ENCODE measurements at places on chromosomes 1 and 21.

DNA sequence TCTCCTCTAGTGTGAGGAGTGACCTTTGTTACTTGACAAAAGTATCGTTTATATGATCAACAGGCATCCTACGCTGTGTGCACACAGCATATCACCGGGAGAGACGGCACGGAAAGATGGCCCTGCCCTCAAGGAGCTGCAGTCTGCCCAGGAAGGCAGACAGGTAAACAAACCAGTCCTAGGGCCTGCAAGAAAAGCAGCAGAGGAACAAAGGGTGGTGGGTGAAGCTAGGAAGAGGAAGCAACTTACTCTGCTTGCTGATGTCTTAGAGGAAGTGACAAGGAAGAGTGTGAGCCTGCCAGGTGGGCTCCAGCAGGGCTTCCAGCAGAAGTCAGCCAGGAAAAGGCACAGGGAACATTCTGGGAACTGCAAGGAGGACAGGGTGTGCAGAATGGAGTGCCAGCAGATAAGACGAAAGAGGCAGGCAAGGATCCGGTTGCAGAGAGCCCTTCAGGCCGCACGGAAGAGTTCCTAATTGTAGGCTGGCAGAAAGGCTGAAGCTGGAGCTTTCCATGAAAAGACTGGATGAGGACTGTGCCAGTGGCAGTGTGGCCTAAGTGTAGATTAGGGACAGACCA is 106.7 kb downstream of the SLC45A1 start:
- DNase-seq: peak; percentile 66

- DNase-seq: no peak
Observed at GRCh38 chr21:41677671-41678015, 89.2 kb downstream of the RIPK4 start.

- no peak for DNase-seq
Observed at GRCh38 chr21:23601549-23601948, 2005.7 kb downstream of the MRPL39 start.

- DNase-seq: peak; percentile 49
Observed at GRCh38 chr1:223716302-223716862, 4.0 kb downstream of the CAPN2 start.

- DNase-seq: peak; percentile 5
Observed at GRCh38 chr1:157993147-157993917, at the start of gene KIRREL1. TSS of gene KIRREL1 (plus strand) at chr1:157993645. CDS start at chr1:157993677, 32 bp downstream.

GRCh38 chr21:26003404-26003803 is 167.2 kb downstream of the APP start:
- DNase-seq: no peak

- no peak for DNase-seq
Observed at GRCh38 chr1:31476891-31477846, 64.2 kb downstream of the SERINC2 start.

DNA sequence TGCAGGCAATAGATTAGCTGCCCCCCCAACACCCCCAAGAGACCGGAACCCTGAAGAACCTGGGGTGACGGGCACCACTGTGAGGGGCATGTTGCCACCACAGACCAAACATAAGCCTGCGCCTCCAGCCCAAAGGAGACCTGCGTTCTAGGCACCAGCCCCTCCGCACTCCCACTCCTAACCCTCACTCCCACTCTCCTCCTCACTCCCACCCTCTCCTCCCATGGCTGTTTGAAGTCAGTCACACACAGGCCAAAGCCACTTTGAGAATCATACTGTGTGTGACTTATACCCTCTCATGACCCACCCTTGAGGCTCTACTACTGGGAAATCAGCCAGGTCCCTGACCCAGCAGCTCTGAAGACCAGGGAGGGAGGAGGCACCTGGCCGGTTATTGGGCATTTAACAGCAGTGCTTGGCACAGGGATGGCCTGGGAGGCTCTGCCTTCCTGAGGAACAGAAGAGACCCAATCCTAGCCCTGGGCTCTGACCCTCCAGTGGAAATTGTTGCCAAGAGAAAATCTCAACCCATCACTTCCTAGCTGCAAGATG is 43.5 kb downstream of the FBXO2 start:
- DNase-seq: no peak

GRCh38 chr1:75625795-75626194 is 14.9 kb upstream of the SLC44A5 start:
- no peak for DNase-seq

All from activated naive CD4-positive, alpha-beta T cell treated with anti-CD3 and anti-CD28 coated beads for 36 hours (primary cell).